ENCODE measurements at places on chromosomes 3 and 15.

DNA sequence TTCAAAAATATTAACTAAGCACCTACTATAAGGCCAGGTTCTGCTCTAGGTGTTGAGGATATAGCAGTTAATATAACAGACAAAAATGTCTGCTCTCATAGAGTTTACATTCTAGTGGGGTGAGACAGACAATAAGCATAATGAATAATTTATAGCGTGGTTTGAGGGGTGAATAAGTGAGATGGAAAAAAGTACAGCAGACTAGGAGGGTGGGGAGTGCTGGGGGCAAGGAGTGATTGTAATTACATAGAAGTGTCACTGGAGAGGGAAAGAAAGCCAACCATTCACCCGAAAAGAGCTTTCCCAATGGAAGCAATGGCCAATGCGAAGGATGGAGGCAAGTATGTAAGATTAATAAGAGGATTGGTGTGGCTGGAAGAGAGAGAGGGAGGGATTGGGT lies 552.9 kb upstream of the KCNMB2 start:
- DNase-seq: no peak

DNA sequence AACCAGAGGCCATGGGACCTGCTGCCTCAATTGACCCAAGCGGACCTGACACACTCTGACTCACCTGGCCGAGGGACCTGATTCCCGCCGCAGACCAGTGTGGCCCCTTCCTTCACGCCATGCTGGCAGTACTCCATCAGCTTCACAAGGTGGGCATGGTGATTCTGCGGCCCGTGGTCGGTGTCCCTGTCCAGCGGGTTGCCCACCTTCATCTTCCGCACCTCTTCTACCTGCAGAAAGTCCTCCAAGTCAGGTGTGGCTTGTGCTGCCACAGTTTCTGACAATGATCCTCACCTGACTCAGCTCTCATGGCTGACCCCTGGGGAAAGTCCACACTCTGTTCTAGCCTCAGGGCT lies 25.9 kb upstream of the SLC41A3 start:
- DNase-seq: no peak

- DNase-seq: peak; percentile 70
Observed at GRCh38 chr3:124688581-124689454, 41.4 kb upstream of the UMPS start.

GRCh38 chr3:47910777-47911440 lies 105.3 kb downstream of the MAP4 start:
- peak; percentile 82 for DNase-seq

DNA sequence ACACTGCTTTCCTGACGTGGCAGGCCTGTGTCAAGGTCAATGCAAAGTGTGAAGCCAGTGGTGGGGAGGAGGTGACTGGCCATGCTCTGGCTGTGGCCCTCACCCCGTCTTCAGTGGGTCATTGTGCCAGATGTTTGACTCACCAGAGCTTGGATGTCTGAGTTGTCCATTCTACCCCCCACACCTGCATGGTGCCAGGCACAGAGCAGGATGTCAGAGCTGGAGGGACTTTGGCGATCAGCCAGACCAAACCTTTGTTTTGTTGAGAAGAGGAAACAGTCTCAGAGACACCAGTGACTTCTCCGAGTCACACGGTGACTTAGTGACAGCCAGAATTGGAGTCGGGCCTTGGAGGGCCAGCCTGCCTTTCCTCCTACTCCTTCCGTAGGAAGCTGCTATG lies 49.5 kb downstream of the SMAD6 start:
- DNase-seq: no peak

GRCh38 chr3:159186581-159186980 lies 384.7 kb downstream of the MFSD1 start:
- no peak for DNase-seq

DNA sequence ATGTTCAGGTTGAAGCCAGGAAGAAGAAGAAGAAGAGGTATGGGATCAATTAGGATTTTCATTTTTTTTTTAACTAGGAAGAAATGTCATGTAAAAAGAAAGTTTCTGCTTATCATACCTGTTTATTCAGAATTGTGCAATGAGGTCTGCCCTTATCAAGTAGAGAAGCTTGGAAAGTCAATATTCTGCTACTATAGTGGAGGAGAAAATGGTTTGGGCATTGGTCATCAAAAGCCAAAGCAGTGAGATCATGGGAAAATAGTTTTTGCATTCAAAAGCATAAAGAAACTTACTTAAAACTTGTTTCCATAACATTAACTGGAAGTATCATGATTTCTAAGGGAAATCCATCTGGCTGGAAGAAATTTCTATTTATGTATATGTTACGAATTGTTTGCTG lies 1239.2 kb downstream of the NSUN3 start:
- DNase-seq: peak; percentile 50

- DNase-seq: peak; percentile 14
Observed at GRCh38 chr3:149879872-149880271, 66.9 kb downstream of the RNF13 start.

Measured in ACHN (cell line).